ENCODE measurements at places on chromosomes 3 and 15.

GRCh38 chr3:160124224-160124623 lies 101.0 kb upstream of the C3orf80 start:
- no peak for DNase-seq

GRCh38 chr3:175526609-175527280 lies 667.6 kb downstream of the NAALADL2 start:
- DNase-seq, result no peak

DNA sequence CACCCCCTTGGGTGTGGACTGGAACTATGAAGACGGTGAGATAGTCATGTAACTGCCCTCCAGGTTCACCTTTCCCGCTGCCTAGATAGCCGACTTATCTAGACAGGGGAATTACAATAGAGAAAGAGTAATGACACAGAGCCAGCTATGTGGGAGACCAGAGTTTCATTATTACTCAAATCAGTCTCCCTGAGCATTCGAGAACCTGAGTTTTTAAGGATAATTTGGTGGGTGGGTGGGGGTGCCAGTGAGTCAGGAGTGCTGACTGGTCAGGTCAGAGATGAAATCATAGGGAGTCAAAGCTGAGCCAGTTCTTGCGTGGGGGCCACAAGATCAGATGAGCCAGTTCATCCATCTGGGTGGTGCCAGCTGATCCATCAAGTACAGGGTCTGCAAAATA lies 19.7 kb upstream of the DNAJC19 start:
- no peak for DNase-seq

- no peak for DNase-seq
Observed at GRCh38 chr3:13023971-13024764, 49.1 kb downstream of the IQSEC1 start.

DNA sequence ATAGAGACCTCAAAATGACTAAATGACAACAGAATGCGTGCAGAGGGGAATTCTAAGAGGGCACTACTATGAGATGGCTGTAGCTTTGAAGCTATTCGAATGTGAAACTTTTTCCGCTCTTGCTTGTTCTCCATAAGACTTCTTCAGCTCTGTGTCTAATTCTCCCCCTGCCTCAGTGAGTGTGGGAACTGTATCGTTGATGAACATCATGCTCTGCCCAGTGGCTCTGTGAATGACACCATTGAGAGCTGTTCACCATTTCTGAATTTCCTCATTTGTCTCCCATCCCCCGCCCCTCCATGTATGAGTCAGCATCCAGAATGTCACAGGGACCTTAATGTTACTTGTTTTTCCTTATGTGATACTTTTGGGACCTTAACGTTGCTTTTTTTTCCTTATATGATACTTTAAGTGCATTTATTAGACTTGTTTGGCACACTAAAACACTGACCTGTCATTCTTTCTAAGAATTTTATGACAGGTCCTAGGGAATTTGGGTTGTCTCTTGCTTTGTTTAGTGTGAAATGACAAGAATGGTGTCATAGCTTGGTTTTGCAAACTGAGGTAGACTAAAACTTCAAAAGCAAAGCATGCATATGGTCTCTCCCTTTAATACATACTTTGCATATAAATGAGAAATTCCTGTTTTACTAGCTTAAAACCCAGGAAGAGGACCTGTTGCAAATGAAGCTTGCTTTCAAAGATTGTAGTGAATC lies 99.6 kb downstream of the FNDC3B start:
- no peak for DNase-seq

- peak; percentile 57 for DNase-seq
Observed at GRCh38 chr3:36893137-36893557, 51.7 kb downstream of the TRANK1 start.

DNA sequence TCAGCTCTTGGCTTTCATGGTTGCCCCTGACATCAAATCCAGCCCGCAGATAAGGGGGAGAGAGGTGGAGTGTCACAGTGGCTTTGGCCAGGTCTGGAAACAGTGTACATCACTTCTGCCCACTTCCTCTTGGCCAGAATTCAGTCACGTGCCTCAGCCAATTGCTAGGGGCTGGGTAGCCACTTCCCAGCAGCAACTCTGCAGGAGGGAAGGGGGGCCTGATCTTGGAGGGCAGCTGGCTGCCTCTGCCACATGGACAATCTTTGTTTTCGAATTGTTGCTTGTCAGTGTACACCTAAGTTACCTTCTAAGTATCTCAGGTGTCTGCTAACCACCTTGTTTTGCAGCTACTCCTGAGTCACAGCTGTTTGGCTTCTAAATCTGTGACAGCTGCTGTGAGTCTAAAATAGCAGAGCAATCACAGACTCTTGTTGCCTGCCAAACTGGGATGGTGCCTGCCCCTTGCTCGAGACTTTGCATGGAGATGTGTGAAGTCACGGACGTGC lies 41.0 kb upstream of the LIMD1 start:
- DNase-seq, result no peak

- DNase-seq, result no peak
Observed at GRCh38 chr3:23238578-23238977, 35.5 kb downstream of the UBE2E2 start.

DNA sequence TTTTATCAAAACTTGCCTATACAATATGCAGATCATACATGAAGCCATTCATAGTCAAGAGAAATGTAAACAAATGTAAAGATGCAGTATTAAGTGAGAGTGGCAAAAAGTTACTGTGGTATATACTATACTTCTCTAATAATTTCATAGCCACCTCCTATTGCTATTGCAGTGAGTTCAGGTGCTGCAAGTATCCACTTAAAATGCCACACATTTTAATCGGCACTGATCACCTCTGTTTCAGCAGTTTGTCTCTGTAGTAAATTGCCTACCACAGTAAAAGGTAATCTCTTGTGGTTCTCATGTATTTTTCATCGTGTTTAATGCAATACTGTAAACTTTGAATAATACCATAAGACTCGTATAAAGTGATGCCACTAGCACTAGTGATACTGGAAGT lies 20.4 kb upstream of the FAH start:
- no peak for DNase-seq

DNA sequence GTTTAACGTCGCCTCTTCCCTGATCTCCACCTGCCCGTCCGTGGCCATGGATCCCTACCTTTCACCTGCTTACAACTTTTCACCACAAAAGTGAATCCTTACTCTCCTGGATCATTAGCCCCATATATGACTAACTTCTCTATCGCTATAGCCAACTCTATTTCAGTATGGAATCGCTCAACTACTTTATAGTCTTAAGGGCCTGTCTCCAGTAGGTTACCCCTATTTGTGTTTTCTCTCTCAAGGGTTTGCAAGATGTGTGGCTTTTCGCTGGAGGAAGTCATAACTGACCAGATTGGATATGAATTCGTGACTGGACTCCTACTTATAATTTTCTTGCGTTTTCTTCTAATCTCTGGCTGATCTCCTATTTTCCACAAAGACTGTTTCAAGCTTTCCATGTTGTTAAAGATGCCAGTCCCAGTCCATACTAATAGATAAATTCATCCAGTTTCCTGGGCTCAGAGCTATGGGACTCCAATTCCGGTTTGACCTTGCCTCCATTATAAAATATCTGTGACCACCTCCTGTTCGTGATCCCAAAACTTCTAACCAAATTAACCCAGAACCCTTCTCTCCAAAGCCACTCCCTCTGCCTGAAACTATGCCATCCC lies 1.3 kb upstream of the STAG1 start:
- no peak for DNase-seq

GRCh38 chr3:141331377-141332318 lies 36.7 kb upstream of the ZBTB38 start:
- no peak for DNase-seq

- DNase-seq, result no peak
Observed at GRCh38 chr3:131962982-131963381, 71.8 kb downstream of the CPNE4 start.

DNA sequence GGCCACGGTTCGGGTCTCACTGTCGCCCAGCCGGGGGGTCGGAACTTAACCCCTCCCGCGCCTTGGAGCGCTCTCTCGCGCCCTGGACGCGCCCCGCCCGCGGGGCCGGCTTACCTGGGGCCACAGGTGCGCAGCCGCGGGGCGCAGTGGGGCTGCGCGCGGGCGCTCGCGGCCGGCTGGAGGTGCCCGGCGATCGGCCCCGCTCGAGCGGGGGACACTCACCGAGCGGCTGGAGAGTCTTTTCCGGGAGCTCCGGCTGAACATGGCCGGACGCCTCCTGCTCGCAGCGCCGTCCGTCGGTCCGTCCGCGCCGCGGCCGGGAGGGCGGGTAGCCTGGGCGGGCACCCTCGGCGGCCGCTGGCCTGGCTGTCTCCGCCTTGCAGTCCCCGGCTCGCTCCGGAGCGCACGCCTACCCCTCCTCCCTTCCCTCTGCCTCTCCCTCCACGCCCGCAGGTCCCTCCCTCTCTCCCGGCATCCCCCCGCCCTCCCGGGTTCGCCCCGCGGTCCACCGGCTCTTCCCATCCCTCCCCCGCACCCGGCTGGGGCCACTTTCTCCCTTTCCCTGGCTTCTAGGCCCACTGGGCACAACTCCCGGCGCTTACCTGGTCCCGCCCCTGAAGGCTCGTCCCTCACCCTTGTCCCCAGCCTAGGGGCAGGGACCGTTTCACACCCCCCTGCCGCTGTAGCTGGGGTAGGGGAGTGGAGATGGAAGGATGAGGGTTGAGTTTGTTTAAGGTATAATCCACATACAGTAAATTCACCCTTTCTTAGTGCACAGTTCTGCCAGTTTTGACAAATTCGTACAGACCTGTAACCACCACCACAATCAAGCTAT lies 220.1 kb upstream of the PRICKLE2 start:
- DNase-seq, result no peak

- DNase-seq, result peak; percentile 51
Observed at GRCh38 chr15:63943829-63944680, 102.2 kb downstream of the DAPK2 start.

DNA sequence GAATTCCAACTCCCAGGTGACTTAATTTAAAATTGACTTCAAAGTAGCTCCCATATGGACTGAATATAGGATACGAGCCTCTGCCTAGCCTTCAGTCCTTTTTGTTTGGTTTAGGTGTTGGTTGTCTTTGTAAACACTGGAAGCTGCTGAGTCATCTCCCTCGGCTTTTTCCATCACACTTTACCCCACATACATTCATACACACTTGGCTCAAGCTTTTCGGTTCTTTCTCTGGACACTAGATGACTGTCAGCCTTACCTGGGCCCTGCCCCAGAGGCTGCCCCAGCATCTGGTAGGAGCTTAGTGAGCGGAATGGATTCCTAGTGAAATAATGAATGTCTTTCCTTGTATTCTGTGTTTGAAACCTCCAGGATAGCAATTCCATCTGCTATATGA lies 201.5 kb upstream of the IL12A start:
- DNase-seq, result no peak

DNA sequence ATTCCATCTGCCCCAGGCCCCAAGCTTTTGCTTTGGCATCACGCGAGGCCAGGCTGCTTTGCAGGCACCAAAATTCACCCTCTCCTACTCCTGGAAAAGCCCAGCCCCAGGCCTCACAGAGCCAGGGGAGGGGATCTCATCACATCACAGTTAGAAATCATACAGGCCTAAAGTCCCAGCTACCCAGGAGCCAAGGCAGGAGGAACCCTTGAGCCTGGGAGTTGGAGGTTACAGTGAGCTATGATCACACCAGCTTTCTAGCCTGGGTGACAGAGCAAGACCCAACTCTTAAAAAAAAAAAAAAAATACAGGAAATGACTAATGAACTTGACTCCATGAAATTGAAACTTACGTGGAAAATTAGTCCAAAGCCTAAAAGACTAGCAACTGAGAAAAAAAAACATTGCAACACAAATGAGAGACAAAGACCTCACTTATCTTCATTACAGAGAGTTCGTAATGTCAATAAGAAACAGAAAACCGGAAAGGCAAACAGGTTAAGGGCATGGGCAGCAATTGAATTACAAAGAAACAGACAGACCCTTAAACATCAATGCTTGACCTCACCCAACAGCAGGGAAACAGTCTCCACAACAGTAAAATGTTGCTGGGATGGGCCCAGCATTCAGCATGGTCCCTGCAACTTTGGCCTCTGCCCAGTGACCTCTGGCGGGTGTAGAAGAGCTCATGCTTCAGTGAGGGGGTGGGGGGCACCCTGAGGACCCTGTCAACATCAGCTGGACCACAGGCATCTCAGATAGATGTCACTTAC lies 151.5 kb downstream of the LRRK1 start:
- DNase-seq, result no peak

DNA sequence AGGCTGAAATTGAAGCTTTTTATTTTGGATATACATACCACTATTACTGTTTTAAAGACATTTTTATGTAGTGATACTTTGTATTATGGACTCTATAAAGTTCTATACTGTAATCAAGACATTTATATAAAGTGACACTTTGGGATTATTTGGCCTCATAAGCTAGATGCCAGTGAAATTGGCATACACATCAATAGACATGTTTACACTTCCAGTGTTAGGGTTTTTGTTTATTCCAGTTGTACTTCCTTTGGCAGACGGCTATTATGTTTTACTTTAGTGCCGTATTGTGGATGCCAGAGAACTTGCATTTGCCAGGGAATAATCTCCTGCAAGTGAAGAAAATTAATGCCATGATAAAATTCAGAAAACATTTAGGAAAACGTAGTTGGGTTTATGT lies 6.0 kb downstream of the LXN start:
- DNase-seq, result no peak

DNA sequence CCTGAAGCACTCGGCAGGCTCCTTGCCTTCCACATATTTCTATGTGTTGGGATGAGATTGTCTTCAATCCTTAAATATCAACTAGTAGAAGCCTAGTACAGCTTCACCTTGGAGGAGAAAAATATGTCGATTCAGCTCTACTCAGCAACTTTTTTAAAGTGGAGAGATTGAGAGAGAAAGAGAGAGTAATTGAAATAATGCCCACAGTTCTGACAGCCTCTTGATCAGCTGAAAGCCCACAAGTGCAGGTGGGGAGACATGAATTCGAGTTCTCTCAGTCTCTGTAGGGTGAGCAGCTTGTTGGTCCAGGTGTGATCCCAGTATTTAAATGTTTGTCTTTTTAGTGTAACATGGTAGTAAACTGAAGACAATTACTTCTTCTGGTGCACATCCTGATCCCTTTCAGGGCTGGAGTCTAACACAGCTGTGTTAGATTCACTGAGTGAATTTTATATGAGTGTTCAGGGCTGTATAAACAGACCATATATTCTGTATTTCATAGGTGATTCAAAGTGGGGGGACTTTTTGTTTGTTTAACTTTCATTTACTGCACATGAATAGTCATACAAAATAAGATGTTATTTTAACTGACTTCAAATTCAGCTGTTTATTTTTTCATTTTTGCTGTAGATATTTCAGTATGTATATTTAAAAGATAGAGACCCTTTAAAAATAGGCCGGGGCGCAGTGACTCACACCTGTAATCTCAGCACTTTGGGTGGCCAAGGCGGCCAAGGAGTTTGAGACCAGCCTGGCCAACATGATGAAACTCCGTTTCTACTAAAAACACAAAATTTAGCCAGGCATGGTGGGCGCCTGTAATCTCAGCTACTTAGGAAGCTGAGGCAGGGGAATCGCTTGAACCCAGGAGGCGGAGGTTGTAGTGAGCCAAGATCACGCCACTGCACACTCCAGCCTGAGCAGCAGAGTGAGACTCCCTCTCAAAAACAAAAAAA lies 64.0 kb downstream of the ST6GAL1 start:
- no peak for DNase-seq

DNA sequence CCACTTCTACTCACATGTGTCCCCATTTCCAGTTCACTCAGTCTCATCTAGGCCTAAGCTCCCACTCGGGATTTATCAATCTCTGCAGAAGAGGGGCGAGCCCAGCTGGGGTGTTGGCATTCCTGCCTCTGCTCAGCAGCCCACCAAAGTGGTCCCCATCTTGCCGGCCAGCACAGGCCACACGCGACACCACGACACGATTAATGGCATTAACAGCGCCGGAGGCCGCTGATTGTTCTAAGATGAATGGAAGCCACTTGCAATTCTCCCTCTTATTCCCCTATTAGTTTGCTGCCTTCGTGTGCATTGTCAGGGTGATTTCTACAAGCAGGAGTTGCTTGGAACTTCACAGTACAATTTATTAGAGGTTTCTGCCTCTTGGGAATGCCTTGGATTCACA lies 477.3 kb downstream of the SHQ1 start:
- DNase-seq, result no peak

Measured in activated CD8-positive, alpha-beta memory T cell treated with anti-CD3 and anti-CD28 coated beads for 24 hours (primary cell).